ENCODE measurements at places on chromosomes 2 and 18.

DNA sequence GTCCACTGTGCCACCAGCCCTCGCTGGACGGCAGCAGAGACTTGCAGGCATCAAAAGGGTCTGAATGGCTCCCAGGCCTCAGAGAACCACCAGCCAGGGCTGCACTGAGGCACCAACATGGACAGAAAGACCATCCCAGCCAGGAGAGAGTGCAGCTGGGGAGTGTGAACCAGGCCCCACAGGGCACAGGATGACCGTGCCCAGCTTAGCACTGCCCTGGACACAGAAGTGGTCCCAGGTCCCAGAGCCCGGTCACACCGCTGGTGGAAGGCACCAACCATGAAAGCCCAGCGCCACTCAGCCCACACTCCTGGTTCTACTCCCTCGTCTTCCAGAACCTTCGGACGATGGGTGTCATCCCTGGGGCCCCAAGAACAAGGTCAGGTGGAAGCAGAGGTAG, 20.5 kb downstream of the AQP12A start:
- DNase-seq = no peak

- no peak for DNase-seq
These were observed 479 bp downstream of the RAB11FIP5 start for GRCh38 chr2:73112026-73112912.

GRCh38 chr2:120513776-120514357, 167.9 kb downstream of the INHBB start:
- DNase-seq = no peak

GRCh38 chr2:237637429-237638135, 10.2 kb downstream of the LRRFIP1 start:
- DNase-seq = no peak

GRCh38 chr2:239175181-239175580, 225.6 kb downstream of the HDAC4 start:
- no peak for DNase-seq

GRCh38 chr2:12456293-12457106, 260.2 kb upstream of the TRIB2 start:
- DNase-seq = peak; percentile 95

DNA sequence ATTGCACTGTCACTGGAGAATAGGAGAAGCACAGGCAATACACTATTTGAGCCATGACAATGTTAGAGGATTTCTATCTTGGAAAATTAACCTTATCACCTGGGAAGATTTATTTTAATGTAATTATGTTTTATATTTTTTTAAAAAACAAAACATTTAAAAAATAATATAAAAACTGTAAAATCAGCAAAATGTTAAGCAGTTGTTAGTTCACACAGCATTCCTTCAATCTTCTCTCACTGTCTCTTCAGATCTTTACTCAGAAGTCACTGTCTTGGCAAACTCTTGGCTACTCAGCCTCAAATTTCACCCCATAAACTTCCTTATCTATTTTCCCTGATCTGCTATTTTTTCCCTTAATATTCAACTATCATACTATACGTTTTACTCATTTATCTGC, 1322.6 kb downstream of the LRP1B start:
- no peak for DNase-seq

- DNase-seq = no peak
These were observed 512 bp downstream of the FAP start for GRCh38 chr2:162242586-162243280.

- no peak for DNase-seq
These were observed 39.5 kb downstream of the DDX1 start for GRCh38 chr2:15630978-15631719.

DNA sequence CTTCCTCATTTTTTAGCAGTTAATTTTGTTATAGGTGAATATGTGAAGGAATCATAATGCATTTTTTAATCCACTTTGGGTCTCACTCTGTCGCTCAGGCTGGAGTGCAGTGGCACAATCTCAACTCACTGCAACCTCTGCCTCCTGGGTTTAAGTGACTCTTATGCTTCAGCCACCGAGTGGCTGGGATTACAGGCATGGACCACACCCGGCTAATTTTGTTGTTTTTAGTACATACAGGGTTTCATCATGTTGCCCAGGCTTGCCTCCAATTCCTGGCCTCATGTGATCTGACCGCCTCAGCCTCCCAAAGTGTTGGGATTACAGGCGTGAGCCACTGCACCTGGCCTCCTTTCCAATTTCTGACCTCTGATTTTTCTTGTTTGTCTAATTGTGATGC, 17.7 kb downstream of the SCYGR5 start:
- DNase-seq = no peak

DNA sequence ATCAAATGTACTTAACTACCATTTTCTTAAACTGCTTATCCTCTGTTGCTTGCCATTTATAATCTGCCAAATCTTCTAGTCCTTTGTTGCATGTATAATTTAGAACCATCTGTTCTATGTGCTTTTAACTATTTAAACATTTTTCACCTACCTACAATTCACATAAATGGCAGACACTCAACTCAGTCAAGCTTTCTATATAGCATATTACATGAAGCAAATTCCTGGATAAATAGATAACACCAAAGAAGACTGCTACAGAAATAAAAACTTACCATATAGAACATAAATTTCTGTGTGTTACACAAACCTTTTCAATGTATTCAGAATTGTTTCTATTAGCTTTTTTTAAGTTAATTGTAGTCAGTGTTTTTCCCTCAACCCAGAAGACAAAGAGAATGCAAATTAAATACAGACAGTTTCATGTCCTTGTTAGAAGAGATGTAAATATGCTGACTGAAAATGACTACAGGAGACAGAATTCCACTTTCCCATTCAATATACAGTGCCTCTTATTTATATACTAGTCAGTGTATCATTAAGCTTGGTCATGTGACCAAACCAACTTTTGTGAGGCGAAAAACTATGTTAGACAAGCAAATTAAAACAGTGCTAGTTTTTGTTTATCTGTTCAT, 2.6 kb downstream of the BAZ2B start:
- no peak for DNase-seq

DNA sequence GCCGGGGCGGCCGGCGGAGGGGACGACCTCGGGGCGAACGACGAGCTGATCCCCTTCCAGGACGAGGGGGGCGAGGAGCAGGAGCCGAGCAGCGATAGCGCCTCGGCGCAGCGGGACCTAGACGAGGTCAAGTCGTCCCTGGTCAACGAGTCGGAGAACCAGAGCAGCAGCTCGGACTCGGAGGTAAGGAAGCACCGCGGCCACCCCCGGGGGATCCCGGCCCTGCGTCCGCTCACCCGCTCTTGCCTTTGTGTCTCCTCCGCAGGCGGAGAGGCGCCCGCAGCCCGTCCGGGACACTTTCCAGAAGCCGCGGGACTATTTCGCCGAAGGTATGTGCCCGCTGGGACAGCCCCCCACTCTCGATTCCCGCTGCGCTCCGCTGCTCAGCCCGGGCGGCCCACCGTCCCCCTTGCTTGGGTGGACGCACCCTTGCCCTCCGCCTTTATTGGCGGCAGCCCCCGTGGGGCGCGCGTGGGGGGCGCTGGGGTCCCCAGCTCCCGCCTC, 611 bp downstream of the TCF7L1 start:
- no peak for DNase-seq

DNA sequence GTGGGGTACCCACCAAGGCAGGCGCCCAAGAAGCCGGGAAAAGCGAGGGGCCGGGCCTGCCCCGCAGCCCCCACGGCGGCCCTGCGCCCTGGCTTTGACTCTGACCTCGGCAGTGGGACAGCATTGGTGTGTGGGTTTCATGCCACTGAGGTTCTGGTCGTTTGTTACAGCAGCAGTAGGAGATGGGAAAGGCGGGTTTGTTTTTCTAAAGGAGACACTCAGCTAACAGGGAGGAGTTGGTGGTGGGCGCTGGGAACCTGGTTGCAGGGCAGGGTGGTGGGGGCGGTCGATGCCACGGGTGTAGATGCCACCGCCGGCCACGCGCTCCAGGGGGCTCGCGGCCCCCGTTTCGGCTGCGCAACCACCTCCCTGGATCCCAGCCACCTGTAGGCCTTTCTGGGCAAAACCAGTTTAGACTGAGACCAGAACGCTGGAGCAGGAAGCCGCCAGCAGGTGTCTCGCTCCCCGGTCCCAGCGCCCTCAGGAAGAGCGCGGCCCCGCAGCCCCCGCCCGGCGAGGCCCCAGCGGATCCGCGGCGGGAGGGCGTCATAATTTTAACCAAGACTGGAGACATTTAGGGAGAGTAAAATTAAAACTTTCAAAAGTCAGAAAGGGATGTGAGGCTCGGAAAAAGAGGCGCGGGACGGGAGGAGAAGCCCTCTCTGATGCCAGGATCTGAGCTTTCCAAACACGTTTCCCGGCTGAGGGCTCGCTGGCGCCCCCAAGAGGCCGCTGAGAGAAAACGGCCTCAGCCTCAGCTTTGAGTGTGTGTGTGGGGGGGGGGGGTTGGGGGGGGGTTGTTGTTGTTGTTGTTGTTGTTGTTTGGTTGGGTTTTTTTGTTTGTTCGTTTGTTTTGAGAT, 17.4 kb downstream of the CIDEA start:
- DNase-seq = no peak

- DNase-seq = no peak
These were observed 38.2 kb upstream of the MGAT4A start for GRCh38 chr2:98769114-98769476.

DNA sequence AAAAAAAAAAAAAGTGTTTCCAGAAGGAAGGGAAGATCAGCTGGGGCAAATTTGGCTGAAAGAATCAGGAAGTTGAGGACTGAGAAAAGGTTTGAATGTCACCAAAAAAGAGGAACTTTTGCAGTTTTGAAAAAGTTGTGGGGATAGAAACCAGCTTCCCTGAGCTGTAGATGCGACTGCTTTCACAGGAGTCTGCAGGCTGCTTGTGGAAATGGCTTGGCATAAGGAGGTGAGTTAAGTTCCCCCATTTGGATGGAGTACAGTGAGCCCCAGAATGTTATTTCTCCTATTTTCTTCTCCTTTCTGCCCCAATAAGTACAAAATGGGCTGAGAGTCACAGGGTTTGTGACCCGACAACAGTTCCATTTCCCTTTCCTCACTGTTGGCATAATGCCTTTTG, 16.5 kb upstream of the ME2 start:
- DNase-seq = no peak

- no peak for DNase-seq
These were observed 171.0 kb upstream of the ZFP36L2 start for GRCh38 chr2:43397411-43397810.

DNA sequence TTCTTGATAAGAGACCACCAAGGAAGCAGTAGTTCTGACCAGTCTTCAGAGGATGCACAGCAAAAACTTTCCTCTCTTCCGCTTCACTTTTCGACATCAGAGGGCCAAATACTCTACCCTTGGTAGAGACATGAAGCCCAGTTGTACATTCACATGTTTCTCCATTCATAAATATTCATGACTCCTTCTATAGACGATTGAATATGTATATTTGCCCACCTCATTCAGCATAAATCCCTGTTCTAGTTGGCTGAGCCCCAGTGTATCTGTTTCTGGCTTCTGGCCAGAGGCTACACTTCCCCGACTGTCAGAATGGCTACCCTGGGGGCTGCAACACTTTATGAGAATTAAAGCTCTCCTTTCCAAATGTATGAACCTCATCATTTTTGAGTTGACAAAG, 258.5 kb downstream of the ASXL3 start:
- no peak for DNase-seq

DNA sequence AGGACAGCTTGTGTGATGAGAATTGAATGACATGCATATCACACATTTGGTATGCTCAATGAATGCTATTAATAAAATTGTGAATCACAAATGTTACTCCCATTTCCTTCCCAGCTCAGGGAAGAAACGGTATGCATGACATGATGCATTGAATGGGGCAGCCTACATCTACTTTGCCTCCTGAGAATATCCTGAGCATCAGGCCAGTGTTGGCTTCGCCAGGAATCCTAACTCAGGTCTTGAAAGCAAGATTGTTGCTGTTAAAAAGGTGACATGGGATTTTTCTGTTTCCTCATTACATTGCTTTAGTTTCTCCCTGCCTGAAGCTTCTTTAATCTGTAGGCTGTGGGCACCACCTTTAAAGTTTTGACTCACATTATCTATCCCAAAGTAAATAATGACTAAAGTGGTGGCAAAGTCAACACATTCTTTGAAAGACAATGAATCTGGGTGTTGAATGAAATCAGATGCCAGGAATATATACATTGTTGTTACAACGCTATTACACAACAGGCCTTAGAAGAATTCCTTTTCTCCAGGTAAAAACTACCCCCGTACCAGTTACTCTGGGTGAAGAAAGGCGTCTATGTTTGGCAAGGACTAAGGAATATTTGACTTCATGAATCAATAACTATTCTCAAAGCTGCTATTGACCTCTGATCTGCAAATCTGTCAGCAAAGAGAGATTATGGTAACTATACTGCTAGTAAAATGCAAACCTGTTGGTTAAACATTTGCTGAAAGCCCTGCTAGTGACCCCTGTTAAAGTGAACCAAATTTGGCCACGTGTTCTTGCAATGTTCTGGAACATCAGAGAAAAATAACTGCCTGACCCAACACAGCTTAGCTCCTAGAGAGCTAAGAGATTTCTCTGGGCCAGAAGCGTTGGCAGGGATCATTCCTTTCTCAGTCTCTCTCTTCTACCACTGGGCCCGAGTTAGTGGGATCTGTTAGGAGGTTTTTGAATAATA, 30.5 kb upstream of the NEDD4L start:
- DNase-seq = no peak

GRCh38 chr18:46155641-46156051, 51.5 kb downstream of the HAUS1 start:
- DNase-seq = no peak

DNA sequence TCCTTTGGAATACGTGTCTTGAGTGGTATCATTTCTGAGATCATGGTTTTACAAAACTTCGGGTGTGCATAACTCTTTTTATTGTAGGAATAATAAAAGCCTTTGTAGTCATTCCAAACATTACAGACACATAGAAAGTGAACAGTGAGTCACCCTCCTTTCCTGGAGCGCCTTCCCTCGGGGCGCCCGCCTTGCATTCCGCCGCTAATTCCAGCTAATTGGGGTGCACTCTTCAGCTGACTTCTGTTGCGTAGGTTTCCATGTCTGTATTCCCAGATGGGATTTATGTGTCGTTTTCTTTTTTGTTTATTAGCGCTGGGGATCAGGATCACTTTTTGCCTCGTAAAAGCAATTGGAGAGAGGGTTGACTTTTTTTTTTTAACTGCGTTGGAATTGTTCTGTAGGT, 18.7 kb downstream of the SH3BP4 start:
- DNase-seq = no peak

DNA sequence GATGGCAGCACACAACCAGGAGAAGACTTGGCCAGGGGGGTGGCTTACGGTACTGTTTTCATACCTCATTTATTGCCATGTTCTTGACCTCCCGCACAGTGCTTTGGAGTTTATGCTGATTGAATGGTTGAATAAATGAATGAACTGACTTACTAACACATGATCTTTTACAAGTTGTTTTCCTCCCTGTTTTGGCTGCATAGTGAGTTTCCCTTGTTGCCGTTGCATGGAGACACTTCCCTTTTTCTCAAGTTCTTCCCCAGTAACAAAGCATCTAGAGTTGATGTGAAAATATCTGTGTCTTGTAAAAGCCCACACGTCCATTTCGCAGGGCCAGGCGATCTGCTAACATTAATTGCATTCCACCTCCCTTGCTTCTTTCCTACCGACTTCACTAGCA, 35.7 kb upstream of the RAB1A start:
- no peak for DNase-seq

- DNase-seq = peak; percentile 85
These were observed at the start of gene IL1RN for GRCh38 chr2:113126845-113127645. IL1RN (plus strand) TSS chr2:113127598; CDS start chr2:113127625, 27 bp downstream.

GRCh38 chr2:46810195-46810594, 105.4 kb downstream of the MCFD2 start:
- DNase-seq = no peak
